ENCODE measurements at places on chromosomes 4 and X.

DNA sequence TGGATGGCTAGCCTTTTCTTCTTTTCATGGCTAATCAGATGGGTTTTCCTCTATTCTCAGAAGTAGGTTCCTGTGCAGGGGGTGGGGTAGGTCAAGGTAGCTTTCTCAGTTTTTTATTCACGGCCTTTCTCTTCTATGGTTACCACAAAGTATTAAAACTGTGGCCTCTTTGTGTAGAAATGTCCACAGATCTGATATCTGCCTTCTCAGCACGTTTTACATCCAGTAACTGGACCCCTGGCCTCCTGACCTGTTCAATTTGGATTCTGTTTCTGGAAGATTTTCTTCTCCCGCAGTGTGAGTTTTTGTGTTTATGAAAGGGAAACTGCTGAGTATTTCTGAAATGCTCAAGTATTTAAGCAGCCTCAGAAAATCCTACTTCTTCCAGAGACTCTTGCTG lies 688.5 kb downstream of the RAPGEF2 start:
- no peak for DNase-seq

GRCh38 chr4:158253350-158253980 lies 43.2 kb downstream of the TMEM144 start:
- DNase-seq: no peak

- no peak for DNase-seq
These were observed 1.4 kb downstream of the COQ2 start for GRCh38 chr4:83283181-83283580.

DNA sequence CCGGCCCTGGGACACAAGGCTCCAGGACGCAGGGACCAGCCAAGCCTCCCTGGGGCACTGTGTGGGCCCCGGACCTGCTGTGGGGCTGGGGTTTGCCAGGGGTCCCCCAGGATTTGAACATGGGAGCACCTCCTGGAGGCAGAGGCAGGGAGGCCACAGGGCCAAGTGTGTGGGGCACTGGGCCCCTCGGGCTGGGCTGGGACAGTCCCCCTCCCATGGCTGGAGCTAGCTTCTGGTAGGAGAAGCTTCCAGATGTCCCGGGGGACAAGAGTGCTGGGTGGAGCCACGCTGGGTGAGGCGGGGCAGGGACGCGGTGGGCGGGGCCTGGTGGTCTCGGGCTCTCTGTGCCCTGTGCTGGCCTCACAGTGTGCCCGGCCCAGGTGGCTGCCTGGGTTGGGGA lies 18.6 kb downstream of the FGFRL1 start:
- DNase-seq: no peak

DNA sequence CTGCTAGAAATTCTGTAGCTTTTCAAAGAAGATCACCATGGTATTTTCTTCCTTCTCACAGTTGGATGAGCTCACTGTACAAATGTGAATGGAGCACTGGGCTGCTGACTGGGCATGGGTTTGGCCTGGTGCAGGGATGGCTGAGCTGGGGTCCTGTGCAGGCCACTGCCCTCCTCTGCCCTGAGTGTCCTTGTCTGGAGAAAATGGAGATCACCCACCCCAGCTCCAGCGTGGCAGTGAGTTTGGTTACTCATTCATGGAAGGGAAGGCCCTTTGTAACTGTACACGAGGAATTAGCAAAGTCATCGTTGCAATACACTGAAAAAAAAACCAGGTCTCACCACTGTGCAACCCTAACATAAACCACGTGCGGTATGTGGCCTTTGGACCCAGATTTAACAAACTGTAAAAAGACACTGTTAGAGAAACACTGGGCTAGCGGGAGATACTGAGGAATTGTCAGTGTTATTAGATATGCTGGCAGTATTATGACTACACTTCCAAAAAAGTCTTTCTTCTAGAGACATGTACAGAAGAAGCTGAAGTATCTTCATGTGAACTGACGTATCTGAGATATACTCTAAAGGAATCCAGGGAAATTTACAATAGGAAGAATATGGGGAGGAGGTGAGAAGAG lies 16.1 kb upstream of the TBC1D14 start:
- DNase-seq: no peak

DNA sequence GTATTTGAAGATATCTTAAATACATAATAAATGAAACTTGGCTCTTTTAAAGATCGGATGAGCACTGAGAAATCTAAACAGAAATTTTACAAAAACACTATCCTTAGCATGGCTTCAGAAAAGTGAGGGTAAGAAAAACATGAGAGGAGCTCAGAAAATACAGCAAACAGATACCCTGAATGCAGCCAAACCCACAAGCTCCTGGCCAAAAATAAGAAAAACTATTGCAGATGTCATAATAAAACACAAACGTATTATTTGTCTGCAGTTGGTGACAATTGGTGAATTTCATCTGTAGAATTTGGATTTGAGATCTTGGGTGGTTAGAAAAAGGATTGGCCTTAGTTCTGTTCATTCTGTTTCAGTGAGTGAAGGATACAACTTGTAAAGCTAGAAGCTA lies 603.9 kb downstream of the INPP4B start:
- DNase-seq: no peak
